Activated naive CD4-positive, alpha-beta T cell treated with Interleukin-2 at 50 U/mL for 16 hours (primary cell): ENCODE measurements at places on chromosomes 2 and 18.

DNA sequence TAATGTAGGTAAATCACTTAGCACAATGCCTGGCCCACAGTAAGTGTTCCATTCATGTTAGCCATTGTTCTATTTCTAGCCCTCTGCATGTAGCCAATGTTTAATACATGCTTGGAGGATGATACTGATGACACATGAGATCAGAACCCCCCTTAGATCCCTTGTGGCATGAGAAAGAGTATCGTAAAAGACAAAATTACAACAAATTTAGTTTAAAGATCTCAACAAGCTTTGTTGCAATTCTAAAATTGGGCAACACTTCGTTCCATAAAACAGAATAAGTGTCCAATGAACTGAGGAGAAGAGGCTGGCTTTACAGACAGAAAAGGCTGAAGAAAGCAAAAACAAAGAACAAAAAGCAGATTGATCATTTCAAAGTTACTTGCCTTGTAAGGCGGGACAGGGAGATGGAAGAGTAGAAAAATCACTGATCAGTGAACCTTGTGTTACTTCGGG lies 148.7 kb upstream of the SLC1A4 start:
- no peak for DNase-seq

DNA sequence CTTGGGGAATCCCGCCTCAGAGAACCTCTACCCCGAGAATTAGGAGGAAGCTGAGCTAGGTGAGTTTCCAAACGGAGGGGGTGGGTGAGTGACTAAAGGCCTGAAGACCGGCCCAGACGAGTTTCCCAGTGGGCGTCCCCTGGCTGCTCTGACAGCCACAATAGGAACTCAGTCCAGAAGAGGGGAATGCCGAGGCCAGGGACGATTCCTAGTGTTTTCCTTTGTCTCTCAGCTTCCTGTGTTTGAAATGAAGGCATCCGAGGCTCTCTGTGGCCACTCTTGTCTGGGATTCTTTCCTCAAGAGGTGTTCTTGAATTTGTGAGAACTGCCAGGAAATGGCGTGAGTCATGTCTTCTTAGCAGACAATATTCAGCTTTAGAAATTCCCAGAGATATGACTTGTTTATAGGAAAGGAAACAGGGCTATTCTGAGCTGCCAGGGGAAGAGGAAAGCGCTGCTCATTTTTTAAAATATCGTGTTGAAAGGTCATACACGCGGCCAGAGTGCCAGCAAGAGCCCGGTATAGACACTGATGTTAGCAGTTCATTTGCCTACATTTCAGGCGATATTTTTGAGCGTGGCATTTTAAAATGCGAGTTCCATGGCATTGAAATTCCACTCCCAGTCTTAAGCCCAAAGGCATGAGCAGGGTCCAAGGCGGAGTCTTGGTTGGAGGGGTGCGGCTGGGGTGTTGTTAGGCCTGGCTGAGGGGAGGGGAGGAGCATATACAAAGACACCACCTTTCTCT lies 169.1 kb upstream of the KLF7 start:
- DNase-seq: peak; percentile 63

GRCh38 chr2:190843890-190844699 lies 36.5 kb upstream of the GLS start:
- peak; percentile 53 for DNase-seq

DNA sequence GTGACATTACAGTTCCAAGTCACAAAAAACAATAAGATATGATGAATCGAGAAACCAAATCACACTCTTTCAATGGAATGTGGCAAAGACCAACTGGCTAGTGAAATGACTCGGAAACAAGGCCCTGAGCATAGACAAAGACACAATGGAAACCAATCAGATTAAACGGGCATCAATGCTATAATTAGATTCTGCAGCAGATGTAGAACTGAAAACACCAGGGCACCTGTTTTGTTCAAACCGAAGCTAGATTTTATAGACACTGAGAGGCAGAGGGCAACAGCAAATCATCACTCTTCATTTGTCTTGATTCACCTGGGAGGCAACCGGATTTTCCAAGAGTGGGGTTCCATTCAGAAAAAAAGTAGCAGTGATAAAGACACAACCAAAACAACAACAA lies 92.8 kb upstream of the BARD1 start:
- DNase-seq: no peak

DNA sequence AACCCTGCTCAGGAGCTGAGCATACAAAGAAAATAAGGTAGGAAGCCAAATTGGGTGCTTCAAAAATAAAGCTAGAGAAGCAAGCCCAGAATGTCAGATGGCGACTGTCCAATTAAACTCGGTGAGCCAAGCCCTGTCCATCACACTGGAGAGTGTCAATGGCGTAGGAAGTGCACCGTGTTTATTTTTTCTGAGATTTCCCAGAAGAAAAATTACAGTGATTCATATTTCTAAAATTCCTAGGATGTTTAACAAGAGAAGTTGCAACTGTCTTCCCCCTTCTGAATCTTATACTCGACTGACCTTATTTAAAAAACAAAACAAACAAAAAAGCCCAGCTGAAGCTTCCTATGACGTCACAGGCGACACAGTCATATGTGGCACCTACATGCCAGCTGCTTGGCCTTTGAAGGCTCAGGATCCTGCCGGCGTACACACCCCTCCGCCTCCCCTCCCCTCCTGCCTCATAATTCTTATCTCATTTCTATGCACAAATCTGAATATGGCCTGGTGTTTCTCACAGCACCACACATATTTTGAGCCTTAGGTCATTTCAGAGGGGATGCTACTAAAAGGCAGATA lies 60.8 kb downstream of the MBP start:
- peak; percentile 63 for DNase-seq

DNA sequence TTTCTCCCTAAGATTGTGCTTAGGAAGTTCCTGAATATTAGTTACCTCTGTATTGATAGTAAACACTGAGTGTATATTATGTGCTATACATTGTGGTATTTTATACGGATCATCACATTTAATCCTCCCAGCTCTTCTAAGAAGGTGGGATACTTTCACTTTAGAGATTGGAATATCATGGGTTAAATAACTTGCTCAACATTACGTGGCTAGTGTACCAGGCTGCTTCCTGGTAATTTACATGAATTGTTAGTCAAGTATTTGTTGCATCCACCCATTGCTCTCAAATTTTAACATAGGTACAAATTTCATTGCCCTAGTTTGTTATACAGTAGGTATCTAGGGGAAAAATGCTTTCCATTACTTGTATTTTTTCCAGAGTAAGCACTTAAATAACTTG lies 21.4 kb downstream of the FAM98A start:
- no peak for DNase-seq

- peak; percentile 42 for DNase-seq
Measured at GRCh38 chr2:231483398-231484329, 19.4 kb upstream of the NCL start.

DNA sequence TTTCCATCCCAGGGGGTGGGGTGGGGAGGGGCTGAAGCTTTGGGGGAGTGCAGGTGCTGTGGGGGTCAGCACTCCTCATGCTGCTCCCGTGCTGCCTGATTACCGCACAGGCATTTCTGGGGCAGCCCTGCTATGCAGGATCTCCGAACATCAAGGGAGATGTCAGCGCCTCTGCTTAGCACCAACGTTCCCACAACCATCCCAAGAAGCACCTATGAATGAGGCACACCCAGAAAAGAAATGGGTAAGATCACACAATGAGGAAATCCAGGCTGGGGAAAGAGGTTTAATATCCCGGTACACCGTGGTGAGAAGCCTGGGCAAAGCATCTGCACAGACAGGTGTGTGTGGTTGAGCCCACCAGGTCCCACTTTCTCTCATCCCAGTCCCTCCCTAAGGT lies 17.5 kb downstream of the GAREM2 start:
- no peak for DNase-seq

DNA sequence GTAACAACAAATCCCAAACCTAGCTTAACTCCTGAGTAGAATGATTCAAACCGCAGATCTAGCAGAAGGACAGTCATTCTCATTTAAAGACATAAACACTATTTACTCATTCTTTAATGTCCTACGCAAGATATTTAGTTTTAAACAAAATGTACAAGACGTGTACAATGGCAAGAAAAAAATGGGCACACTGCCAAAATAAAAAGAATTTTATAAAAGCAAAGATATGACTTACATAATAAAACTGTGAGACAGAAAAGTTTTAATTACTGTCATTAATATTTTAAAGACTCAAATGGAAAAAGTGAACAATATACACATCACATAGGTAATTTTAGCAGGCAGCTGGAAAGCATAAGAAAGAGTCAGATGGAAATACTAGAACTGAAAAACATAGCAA lies 157.8 kb downstream of the GALNT13 start:
- DNase-seq: no peak
